Effector CD4-positive, alpha-beta T cell (primary cell): ENCODE measurements at places on chromosomes 4 and X.

- DNase-seq: no peak
These were observed 51.7 kb upstream of the CLCN4 start for GRCh38 chrX:10104958-10105658.

GRCh38 chr4:119690871-119691270 lies 62.3 kb upstream of the PDE5A start:
- DNase-seq: no peak

GRCh38 chr4:8114456-8115202 lies 44.0 kb downstream of the ABLIM2 start:
- DNase-seq: no peak

DNA sequence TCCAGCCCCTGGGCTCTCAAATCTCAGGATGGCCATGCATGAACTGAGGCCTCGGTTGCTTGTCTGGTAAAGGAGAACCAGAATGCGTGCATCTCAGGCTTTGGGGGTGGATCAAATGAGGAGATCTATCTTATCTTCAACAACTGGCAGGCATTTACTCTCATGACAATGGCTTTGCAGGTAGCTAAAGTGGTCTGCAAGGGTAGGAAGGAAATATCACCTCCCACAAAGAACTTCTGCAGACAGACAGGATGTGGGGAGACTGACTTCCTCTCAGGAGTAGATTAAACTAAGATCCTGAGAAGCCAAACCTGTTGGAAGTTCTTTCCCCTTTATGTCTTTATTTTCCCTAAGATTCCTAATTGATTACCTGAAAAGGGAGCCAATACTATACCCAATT lies 7.8 kb downstream of the LDB2 start:
- no peak for DNase-seq

GRCh38 chr4:101186567-101187184 lies 160.7 kb downstream of the PPP3CA start:
- no peak for DNase-seq

DNA sequence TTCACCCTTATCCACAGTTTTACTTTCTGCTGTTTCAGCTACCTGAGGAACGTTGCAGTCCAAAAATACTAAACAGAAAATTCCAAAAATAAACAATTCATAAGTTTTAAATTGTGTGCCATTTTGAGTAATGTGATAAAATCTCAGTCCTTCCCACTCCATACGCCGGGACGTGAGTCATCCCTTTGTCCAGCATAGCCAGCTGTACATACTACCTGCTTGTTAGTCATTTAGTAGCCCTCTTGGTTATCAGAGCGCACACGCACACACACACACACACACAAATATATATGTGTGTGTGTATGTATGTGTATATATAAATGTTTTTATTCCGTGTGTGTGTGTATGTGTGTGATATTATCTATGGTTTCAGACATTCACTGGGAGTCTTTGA lies 4.8 kb upstream of the CCSER1 start:
- DNase-seq: no peak

- no peak for DNase-seq
These were observed 137.2 kb downstream of the DIPK2B start for GRCh38 chrX:45063319-45064095.

DNA sequence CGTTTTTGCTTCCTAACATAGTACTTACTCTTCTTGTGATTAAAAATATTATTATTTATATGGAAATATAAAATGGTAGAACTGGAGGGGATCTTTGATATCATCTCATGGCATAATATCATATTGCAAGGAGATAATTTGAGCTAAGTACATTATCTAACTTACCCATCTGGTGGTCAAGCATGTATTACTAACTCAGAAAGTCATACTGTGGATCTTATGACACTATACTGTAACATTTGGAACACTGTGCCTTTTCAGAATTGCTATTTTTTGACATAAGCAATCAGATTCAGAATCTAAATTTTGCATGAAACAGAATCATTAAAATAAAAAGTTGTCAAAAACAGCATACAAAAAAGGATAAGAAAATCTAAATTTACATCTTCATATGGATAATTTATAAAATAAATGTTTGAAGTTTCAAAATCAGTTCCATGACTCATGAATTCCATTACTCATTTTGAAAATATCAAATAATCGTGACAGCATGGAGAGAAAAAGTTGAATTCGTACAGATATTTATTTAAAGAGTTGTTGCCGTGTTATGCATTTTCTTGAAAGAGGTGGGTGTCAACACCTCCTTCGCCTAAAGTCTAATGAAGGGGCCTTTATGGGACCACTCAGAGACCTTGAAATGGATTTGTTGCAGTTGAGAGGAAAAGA lies 928.1 kb downstream of the PDHA2 start:
- DNase-seq: no peak

DNA sequence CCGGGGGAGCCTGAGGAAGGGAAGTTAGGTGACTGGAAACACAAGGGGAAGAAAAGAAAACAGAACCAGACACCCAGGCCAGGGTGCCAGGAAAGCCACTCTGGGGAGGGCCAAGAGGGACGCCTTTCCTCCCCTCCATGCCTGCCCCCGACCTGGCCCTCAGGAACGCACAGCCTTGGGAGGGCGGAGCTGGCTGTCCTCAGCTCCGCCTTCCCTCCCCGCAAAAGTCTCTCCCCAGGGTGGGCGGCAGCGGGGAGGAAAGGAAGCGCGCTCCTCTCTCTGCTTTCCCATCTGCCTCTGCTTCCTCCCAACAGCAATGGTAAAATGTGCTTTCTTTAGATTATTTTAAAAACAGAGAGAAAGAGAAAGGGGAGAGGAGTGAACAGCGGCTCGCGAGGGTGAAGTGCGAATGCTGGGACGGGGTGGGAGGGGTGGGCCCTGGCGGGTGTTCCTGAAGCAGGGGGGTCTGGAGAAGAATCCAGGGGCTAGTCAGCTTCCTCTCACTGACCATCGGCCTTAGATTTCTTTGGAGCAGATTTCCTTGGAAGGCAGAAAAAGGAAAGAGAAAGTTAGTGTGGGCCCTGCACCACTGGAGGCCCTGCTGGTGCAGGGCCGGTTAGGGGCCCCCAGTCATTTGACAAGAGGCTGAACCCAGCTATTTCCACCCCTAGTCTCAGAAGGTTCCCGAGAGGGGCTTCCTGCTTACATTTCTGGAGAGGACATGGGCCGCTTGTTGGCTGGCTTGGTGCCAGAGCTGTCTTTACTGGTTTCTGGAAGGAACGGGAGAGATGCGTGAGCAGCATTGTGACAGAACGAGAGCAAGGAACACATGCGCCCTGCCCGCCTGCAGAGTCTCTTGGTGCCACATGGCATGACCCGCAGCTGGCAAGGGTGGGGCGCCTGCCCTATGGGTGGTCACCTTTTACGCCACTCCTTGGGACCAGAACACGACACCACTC lies 4.7 kb upstream of the RENBP start:
- no peak for DNase-seq

DNA sequence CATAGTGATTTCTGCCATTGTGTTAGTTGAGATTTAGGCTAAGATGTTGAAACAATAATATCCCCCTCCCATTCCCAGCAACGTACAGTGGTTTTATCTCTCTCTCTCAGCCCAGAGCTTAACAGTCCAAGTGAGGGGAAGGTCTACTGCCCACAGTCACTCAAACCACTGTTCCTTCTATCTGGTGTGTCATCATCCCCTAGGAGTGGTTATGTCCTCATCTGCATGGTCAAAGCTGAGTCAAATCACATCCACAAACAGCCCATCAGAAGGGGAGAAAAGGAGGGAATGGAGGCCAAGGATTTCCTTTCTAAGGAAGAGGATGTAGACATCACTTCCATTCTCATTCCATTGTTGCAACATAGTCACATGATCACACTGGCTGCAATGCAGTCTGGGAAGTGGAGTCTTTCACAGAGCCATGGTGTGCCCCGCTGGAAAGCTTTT lies 42.8 kb upstream of the CHRNA9 start:
- DNase-seq: no peak

- no peak for DNase-seq
These were observed 481.5 kb downstream of the BCOR start for GRCh38 chrX:39616098-39616729.

DNA sequence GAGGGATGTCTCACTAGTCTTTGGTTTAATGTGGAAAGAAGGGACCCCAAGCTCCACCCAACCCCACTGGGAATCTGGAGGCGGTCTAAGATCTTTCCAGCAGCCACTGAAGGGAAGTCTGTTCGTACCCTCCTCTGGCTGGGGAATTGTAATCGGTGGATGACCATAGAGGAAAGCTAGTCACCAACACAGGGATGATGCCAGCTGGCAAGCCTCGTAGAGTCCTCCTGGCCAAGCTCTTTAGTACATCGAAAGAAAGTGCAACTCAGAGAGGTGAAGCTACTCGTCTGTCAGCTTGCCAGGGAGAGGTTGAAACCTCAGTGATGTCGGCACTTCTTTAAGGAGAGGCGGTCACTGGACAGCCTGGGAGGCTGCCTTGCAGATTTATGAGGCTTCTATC lies 58.7 kb downstream of the MAMLD1 start:
- DNase-seq: no peak

DNA sequence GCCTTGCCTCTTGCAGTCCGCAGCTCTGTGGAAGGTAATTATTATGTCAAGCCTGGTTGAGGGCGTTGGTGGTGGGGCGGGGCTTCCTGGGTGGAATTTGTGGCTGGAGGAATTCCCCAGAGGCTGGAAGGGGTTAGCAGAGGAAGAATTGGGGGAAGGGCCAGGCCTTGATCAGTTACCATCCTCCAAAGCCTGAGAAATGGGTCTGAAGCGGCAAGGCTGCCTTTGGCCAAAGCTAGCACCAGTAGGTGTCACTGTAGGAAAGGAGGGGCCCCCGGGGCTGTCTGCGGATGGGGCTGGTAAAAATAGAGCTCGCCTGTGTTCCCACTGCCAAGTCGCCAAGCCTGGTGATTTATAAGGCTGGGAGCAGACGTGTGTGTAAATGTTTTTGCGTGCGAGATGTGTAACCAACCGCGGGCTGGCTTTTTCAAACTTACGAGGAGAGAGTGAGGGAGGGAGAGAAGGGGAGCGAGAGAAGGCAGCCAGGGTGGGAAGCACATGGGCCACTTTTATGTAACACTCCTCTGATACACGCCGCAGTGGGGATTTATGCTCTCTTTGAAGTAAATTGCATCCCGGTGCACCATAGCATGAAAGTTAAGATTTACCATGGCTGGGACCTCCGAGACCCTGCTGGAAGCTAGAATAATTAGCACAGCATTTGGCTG lies 367.0 kb downstream of the BCOR start:
- peak; percentile 28 for DNase-seq

GRCh38 chr4:165512424-165512823 lies 133.6 kb downstream of the CPE start:
- no peak for DNase-seq

GRCh38 chr4:130738233-130738632 lies 1642.3 kb downstream of the C4orf33 start:
- no peak for DNase-seq

GRCh38 chr4:42710761-42711160 lies 53.9 kb upstream of the ATP8A1 start:
- no peak for DNase-seq

DNA sequence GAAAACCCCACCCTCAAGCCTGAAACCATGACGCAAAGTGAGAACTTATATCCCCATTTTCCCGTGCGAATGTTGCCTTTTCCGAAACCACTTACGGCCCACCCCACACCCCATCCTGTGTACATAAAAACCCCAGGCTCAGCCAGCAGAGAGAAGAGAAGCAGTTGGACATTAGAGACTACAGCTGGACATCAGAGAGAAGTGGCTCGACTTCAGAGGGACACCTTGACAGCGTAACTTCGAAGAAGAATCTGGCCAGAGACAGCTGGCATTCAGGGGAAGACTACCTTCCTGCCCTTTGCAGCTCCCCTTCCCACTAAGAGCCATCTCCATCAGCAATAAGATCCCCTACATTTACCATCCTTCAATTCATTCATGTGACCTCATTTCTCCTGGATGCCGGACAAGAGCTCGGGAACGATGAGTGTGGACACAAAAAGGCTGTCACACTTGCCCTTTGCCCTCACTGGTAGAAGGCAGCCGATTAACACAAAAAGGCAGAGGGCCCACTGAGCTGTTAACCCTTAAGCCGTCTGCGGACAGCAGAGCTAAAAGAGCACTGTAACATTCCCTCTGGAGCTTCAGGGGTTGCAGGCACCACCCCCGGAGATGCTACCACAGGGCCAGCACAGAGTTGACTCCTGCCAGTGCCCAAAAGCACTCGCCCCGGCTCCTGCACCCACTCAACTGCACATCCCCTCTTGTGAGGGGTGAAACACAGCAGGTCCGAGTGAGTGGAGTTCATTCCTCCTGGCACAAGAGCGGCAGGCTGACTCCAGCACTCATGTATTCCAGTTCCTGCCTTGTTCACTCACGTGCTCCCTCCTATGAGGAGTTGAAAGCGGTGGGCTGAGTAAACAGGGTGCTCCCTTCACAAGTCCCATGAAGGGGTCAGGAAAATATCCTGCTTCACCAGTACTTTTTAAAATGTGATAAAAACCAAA lies 7.5 kb downstream of the CHM start:
- no peak for DNase-seq

DNA sequence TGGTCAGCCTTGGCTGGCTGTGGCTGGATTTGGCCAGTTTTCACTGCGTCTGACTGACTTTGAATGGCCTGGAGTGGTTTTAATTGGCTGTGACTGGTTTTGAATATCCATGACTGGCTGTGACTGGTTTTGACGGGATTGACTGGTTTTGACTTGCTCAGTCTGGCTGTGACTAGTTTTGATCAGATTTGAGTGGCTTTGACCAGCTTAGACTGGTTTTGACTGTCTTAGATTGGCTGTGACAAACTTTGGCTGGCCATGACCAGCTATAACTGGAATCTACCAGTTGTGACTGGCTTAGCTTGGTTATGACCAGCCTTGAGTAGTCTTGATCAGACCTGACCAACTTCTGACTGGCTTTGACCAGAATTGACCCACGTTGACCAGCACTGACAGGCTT lies 168.4 kb upstream of the AMOT start:
- DNase-seq: no peak

- no peak for DNase-seq
These were observed 32.5 kb downstream of the LANCL3 start for GRCh38 chrX:37603938-37604409.

DNA sequence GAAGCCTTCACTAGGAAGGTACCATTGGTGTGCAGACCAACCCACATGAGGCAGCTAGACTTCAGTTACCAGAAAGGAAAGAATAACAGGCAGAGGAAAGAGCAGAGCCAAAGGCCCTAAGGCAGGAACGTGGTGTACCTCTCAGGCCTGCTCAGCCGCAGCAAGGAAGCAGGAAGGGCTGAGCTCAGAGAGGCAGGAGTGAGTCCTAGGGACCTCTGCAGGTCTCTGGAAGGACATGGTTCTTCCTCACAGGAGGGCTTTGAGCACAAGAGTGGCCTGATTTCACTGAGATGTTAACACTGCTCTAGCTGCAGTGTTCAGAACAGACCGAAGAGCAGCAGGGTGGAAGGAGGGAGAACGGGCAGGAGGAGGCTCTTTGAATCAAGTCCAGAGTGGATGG lies 124.6 kb downstream of the DCHS2 start:
- DNase-seq: no peak

GRCh38 chrX:131821945-131822622 lies 201.0 kb upstream of the STK26 start:
- DNase-seq: peak; percentile 83

GRCh38 chr4:22097596-22097995 lies 149.0 kb upstream of the KCNIP4 start:
- no peak for DNase-seq

DNA sequence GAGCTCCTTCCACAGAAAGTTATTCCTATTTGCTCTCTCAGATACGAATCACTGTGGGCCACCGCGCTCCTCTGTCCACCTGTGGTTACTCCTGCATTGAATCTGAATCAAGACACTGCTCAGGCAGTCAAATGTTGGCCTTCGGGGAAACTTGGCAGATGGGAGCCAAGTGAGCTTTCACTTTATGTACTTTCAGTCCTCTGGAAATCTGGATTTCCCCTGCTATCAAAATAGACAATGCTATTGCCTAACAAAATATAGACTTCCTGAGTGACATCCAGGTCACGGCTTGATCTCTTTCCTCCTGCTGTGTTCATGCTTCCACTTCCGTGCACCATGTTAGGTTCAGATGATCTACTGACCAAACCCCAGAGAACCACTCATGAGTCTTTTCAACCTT lies 43.8 kb downstream of the FHL1 start:
- DNase-seq: no peak
